ENCODE measurements at places on chromosomes 1 and 21.

GRCh38 chr1:12296623-12297022, 66.8 kb downstream of the VPS13D start:
- DNase-seq: no peak

DNA sequence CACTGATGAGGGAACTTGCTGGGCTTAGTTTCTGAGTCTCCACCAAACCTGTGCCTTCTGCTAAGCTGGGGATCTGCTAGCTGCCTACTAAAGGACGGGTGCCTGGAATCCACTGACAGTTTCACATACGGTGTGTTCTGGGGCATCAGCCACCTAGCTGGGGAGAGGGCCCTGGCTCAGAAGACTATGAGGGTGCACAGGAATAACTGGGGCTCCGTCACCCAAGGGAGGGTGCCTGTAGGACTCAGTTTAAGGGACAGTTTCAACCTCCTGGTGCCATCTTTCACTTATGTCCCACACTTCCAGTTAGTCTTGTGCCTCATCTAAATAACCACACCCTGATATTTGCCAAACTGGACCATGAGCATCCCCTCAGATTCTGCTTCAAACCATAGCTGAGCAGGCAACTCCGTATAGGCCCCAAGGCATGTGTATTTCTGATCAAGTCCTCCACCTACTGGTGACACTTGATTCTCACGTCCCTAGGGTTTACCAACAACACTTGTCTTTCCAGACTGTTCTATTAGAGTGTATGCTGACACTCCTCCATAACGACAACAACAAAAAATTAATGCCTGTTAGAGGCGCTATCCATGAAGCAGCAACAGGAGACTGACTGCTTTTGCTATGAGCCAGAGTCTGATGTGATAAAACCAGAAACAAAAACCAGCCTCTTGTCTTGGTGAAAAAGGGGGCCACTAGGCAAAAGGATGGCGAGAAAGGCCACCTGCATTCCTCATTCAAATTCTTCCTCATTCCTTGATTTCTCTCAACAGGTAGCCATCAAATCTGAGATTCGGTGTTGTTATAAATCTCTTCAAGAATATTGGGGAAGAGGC, 55.0 kb upstream of the PAXBP1 start:
- peak; percentile 61 for DNase-seq

DNA sequence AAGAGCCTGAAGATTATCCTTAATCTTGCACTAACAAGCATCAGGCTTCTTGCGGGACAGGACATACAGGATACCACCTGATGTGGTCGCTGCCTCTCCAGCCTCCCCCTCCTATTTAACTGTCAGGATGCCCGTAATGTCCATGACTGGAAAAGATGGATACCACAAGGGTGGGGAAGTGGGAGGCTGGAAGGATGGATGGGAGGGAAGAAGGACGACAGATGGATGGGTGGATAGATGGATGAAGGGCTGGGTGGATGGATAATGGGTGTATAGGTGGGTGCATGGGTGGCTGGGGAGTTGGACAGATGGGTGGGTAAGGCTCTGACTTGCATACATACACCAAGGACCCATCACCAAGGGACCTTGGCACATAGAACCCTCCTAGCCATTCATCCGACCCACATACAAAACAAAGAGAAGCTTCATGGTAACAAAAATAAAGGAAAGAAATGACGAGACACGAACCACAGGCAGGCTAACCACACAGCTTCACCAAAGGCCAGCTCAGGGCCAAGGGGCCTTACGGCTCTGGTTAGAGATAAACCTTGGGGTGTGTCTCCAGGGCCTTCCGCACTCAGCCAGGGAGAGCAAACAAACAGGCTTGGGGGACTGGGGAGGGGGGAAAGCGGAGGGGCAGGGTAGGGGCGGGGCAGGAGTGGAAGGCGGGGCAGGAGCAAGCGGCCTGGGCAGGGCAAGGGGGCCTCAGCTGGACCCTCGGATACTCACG, 50.5 kb downstream of the HSPG2 start:
- no peak for DNase-seq

DNA sequence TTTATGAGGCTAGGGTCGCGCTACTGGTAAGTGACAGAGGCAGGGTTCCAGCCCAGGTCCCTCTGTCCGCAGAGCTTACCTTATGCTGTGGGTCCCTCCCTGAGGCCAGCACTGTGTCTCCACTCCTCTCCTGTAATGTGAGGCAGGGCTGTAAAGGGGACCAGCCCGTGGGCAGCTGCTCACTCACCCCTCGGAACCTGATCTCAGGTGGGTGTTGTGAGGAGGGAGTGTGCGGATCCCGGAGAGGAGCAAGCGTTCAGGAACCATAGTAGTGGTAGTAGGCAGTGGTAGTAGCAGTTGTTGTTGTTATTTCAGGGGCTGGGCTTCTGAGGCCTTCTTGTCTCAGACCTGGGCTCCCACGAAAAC, 1.7 kb downstream of the ZC3H12A start:
- peak; percentile 63 for DNase-seq

DNA sequence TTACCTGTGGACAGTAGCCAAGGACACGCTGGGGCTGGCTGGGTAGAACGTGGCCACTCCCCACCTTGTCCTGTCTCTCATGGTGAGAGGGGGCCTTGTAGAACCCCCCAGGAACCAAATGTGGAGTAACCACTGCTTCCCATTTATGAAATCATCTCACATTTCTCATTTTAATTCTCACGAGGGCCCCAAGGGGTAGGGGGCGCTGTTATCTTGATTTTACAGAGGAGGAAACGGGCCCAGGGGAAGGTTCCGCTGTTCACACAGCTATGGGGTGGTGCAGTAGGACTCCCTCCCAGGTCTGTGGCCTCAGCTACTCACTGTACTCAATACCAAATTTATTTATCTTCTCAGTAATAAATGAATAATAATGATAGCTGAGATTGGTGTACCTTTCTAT, 5.5 kb downstream of the SMPDL3B start:
- peak; percentile 85 for DNase-seq

DNA sequence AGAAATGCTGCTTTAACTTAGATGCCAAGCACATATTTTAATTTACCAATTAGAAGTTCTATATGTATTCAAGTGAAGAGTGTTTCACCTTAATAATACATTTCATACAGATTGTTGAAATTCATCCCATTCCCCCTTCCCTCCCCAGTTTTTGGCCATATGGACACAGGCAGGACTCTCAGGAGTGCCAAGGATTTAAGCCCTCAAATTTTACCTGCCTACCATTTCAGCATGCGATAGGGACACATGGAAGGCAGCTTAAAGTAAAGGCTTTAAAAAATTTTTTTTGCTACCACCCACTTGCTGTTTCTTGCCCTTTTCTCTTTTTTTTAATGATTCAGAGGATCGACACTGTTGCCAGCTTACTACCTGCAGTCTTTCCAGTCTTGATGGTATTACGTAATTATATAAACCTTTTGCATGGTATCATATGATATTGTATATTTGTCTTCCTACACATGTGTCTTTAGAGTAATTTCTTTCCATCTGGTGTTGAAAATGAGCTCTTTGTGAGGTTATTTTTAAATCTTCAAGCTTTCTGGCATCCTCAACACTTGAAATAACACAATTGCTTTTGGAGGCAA, 7.0 kb downstream of the EPB41 start:
- no peak for DNase-seq

- peak; percentile 60 for DNase-seq
Measured at GRCh38 chr1:144101397-144102045, 129.7 kb upstream of the FAM72C start.

GRCh38 chr1:94698356-94698755, 121.8 kb upstream of the SLC44A3 start:
- no peak for DNase-seq

- DNase-seq: no peak
Measured at GRCh38 chr1:66981679-66982078, 56.9 kb downstream of the MIER1 start.

DNA sequence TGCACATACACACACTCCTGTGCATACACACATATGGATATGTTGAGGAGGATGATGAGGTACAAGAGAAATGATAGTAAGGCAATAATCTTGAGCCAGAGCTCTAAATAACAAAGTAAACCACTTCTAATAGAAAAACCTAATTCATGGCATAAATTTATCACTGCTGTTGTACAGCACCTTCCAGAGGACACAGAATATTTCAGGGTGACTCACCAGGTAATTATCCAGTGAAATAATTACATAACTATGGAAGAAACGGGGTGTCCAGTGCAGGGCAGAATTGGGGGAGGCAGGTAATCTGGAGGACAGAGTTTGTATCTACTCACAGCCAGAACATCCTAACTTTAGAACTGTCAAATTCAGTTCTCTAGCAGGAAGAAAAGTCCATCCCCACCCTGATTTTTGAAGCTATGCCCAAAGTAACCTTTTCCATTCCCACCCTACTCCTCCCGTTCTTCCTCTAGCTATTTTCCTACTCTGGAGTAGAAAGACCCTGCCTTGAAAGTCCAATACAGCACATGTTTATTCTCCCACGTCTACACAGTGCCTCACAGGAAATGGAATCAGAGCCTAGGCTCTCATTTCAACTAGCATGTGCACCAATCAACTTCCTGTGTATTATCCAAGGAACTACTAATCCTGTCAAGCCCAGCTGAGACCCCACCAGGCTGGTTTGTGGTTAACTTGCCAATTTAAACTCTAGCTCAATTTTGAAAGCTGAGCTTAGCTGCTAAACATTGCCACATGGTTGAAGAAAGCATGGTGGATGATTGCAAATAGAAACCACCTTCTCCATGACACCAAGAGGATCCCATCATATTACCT, 96.6 kb downstream of the PTPN14 start:
- no peak for DNase-seq

- DNase-seq: no peak
Measured at GRCh38 chr1:116993286-116993685, 8.3 kb upstream of the CD101 start.

- peak; percentile 99 for DNase-seq
Measured at GRCh38 chr1:109640285-109640865, 15.5 kb upstream of the GSTM4 start.

GRCh38 chr1:36068866-36069265, 15.0 kb upstream of the TEKT2 start:
- DNase-seq: no peak

DNA sequence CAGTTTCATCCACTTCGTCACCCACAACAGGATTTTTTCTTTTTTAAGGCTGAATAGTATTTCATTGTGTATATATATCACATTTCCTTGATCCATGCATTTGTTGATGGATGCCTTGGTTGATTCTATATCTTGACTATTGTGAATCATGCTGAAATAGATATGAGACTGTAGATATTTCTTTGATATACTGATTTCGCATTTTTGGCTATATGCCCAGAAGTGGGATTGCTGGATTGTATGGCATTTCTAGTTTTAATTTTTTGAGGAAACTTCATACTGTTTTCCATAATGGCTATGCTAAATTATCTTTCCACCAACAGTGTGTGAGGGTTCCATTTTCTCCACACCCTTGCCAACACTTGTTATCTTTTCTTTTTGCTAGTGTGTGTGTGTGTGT, 5.0 kb downstream of the GUCA2B start:
- no peak for DNase-seq

DNA sequence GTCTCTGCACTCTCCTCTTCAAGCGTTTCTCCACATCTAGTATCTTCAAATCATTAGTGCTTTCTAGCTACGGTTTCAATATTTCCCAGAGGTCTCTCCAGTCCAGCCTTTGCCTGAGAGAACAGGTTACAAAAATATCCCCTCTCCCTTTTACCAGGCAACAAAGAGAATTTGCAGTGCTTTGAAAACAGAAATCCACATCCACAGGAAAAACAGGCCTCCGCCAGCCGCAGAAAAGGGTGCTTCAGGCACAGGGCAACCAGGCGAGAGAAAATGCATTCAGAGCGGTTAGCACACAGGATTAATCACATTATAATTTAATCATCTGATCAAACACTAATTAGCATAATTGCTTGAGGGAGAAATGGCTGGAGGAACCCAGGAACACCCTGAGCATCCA, 13.8 kb downstream of the DSCAM start:
- DNase-seq: no peak

- no peak for DNase-seq
Measured at GRCh38 chr1:114719424-114719787, 2.8 kb upstream of the NRAS start.

GRCh38 chr1:22349362-22350043, 102.1 kb upstream of the ZBTB40 start:
- no peak for DNase-seq

GRCh38 chr1:29648798-29649188, 412.5 kb downstream of the PTPRU start:
- peak; percentile 5 for DNase-seq

- DNase-seq: no peak
Measured at GRCh38 chr21:17455028-17455353, 57.9 kb upstream of the CXADR start.

DNA sequence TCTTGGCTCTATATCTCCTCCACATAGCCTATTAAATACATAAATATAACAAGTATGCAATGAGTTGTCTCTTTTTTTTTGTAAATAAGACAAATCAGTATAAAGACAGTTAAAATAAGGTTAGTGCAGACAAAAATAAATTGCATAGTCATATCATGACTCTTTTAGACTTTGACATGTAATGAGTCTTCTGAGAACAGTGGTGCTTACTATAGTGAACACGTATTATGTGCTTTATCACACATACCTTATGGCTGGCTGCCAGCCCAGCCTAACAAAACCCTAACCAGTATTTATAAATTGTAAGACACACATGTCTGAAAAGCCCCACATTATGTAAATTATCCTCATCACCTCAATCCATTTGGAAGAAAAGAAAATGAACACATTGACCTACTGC, 29.1 kb upstream of the F13B start:
- no peak for DNase-seq

- DNase-seq: no peak
Measured at GRCh38 chr1:12009318-12009947, 9.9 kb upstream of the MIIP start.

DNA sequence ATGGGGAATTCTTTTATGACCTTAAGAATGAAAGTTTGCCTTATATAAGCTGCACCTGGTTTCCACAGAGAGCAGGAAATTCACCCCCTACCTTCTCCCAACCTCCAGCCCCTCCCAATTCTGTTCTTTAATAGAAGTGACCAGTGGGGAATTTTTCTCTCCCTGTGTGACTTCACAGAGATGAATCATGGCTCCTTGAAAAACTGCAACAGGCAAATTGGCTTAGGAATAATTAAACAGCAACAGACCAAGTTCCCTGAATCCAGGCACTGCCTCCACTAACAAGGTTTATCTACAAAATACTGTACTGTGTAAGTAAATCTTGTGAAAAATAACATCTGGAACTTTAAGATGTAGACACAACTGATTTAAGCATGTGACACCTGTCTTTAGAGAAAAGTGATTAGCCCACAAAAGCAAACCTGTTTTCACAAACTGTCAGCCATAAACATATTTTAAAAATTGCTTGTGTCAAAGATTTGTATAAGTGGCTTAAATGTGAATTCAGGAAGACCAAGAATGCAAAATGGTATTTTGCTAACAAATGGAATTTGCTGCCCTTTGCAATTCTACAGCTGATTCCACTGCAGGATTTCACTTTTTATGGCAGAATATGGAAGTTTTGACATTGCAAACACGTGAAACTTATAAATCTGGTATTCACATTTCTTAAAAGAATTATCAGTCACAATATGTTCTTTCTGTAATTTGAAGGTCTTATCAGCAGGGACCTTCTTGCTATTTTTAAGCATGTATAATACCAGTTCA, 54.0 kb downstream of the ALG14 start:
- DNase-seq: no peak

Measured in activated CD8-positive, alpha-beta memory T cell treated with anti-CD3 and anti-CD28 coated beads for 24 hours (primary cell).